ENCODE measurements at places on chromosomes 16 and 17.

DNA sequence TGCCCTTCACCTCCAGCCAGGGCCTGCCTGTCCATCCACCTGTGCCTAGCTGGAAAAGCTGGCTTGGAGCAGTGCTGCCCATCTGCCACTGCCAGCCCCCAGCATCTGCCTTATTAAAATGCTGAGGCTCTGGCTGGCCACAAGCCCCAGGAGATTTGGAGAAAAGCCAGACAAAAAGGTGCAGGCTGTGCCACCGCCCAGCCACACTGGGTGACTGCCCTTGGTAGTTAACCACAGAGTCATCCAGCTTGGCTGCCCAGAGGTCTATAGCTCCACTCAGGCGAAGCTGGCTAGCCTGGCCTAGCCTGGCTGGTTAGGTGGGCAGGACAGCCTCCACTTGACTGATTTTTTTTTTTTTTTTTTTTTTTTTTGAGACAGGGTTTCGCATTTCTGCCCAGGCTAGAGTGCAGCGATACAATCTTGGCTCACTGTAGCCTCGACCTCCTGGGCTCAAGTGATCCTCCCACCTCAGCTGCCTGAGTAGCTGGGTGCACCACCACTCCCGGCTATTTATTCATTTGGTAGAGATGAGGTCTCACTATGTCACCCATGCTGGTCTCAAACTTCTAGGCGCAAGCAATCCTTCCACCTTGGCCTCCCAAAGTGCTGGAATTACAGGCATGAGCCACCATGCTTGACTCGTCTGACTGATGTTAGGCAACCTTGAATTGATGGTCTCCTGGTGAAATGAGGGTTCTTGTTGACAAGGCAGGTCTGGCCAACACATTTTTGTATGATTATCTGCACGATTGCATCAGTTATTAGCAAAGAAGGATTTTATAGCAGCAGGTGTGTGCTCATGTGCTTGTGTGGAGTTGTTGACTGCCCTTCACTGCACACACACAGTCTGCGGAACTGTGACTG is 103.8 kb downstream of the RAB11FIP4 start:
- no peak for DNase-seq

GRCh38 chr17:4594931-4595684 is 10.8 kb downstream of the SMTNL2 start:
- DNase-seq: no peak

GRCh38 chr17:29016345-29017210 is 10.7 kb upstream of the SEZ6 start:
- DNase-seq: no peak

DNA sequence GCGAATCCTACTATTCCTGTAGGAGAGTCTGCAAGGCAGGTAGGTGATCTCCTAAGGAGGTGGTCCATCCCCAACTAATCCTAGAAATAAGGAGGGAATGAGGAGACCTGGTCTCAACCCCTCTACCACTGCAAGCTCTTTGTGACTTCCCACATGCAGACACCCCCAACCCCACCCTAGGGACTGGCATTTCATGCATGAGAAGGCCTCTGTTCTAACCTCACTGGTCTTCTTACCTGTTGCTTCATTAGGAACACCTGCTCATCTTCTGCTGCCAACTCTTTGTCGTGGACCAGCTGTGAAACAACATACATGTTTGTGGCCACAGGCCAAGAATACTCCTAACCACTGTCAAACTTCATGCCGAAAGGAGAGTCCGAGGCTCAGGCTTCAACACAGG is 22.6 kb downstream of the DYNC1LI2 start:
- no peak for DNase-seq

DNA sequence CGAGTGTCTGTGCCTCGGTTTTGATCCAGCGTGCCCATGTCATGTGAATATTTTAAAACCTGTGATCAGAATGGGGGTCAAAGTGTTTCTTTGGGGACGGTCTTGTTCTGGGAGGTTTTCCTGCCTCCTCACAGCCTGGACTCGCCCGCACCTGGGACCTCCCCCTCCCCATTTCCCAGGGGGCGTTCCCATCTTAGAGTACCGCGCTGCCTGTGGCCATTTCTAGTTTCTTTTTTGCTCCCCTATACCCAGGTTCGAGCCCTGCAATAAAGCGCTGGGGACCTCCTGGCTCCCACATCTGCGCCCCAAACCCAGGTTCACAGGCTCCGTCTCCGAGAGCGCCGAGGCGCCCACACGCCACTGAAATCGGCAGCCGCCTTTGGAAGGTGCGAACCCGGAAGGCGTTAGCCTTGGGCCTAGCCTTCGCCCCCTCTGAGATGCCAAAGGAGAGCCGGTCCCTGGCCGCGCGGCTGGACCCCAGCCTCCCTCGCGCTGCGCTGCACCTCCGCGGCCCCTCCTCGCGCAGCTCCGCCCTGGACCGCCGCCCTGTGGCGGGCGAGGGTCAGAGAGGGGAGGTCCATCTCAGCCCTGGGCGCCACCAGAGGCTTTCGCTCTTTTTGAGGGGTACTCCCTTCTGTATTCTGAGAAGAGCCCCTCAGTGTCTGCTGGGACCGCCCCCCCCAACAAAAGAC is 1.7 kb downstream of the KCNJ12 start:
- no peak for DNase-seq

DNA sequence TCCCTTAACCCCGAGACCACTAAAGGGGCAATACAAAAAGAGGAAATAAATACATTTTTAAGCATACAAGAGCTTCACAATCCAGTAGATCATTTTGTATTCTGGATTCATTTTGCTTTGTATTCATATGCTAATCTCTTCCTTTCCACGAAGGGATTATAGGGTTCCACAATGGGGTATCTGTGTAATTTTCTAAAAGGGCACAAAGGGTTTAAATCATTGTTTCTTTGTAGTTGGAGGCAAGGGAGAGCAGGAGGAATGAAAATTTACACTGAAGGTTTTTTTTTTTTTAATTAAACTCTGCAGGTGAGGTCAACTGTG is 592 bp upstream of the NUFIP2 start:
- DNase-seq: no peak

GRCh38 chr16:12791340-12791739 is 12.3 kb downstream of the CPPED1 start:
- DNase-seq: no peak

- DNase-seq: peak; percentile 86
These were observed at the start of gene ALDOA for GRCh38 chr16:30065102-30065942. ALDOA (plus strand) TSS chr16:30065760; CDS start chr16:30066898, 1,138 bp downstream.

DNA sequence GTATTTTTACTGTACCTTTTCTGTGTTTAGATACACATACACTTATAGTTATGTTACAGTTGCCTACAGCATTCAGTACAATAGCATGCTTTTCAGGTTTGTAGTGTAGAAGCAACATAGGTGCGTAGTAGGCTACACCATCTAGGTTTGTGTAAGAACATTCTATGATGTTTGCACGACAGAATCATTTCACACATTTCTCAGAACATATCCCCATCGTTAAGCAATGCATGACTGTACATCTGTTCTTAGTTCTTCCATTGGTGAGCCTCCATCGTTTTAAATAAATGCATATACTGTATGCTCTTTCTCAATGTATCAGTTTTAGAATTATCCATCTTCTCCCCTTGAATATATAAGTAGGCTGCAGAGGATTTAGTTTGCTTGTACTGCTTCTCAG is 122.6 kb downstream of the PITPNC1 start:
- no peak for DNase-seq

- peak; percentile 63 for DNase-seq
These were observed 35.8 kb downstream of the ST3GAL2 start for GRCh38 chr16:70402916-70403659.

- DNase-seq: no peak
These were observed 148.1 kb downstream of the SOCS1 start for GRCh38 chr16:11107780-11108465.

DNA sequence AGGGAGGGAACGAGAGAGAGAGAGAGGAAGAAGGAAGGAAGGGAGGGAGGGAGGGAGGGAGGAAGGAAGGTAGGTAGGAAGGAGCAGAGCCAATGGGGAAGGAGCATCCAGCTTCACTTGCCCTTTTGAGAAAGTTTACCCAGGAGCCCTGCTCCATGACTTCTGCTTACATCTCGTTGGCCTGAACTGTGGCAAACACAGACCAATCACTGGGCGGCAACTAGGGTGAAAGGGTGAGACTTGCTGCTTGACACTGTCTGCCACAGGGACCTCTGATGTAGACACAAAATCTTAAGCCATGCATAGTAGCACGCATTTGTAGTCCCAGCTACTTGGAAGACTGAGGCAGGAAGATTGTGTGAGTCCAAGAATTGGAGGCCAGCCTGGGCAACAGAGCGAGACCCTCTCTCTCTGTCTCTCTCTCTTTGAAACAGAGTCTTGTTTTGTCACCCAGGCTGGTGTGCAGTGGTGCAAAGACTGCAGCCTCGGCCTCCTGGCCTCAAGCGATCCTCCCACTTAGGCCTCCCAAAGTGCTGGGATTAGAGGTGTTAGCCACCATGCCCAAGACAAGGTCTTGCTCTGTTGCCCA is 19.5 kb upstream of the TUBG2 start:
- DNase-seq: no peak

DNA sequence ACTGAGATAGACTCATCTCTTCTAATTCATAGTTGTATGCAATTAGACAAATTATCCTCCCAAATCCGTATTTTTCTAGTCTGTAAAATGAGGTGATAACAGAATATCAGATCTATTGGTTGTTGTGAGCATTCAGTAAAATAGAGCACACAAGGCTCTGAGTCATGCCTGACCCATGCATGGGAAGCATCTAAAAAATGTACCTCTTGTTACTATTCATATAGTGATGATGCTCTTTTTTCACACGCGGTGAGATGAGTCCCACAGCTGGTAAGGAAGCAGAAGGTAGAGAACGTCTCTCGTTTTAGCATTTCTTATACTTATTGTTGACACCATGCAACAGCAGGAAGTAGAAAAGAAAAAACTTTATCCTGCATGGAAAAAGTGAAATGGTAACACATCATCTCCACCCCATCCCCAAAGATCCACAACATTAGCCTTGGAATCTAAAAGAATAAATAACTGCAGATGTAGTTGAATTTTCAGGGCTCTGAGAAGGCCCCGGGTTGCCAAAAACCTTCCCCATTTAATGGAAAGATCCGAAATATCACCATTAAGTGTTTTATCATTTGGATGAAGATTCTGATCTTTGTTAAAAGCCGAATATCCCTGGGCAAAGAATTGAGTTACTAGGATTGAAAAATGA is 215.6 kb downstream of the TMEM114 start:
- DNase-seq: no peak

- no peak for DNase-seq
These were observed 1.8 kb downstream of the CCDC42 start for GRCh38 chr17:8742819-8743218.

- no peak for DNase-seq
These were observed 8.0 kb downstream of the TMC6 start for GRCh38 chr17:78120537-78120936.

GRCh38 chr16:80852261-80852872 is 48.0 kb upstream of the CDYL2 start:
- peak; percentile 36 for DNase-seq

- no peak for DNase-seq
These were observed 2.3 kb upstream of the ARMC5 start for GRCh38 chr16:31456988-31457360.

- no peak for DNase-seq
These were observed 26.2 kb downstream of the IL21R start for GRCh38 chr16:27428026-27428785.

GRCh38 chr16:69709456-69710084 is 16.8 kb downstream of the NQO1 start:
- DNase-seq: peak; percentile 39

- peak; percentile 93 for DNase-seq
These were observed at the start of gene TBX6 for GRCh38 chr16:30091474-30092372. TBX6 (minus strand) TSS chr16:30091924; CDS start chr16:30091193, 731 bp downstream.

- DNase-seq: no peak
These were observed 81.0 kb downstream of the ATF7IP2 start for GRCh38 chr16:10466861-10467260.

DNA sequence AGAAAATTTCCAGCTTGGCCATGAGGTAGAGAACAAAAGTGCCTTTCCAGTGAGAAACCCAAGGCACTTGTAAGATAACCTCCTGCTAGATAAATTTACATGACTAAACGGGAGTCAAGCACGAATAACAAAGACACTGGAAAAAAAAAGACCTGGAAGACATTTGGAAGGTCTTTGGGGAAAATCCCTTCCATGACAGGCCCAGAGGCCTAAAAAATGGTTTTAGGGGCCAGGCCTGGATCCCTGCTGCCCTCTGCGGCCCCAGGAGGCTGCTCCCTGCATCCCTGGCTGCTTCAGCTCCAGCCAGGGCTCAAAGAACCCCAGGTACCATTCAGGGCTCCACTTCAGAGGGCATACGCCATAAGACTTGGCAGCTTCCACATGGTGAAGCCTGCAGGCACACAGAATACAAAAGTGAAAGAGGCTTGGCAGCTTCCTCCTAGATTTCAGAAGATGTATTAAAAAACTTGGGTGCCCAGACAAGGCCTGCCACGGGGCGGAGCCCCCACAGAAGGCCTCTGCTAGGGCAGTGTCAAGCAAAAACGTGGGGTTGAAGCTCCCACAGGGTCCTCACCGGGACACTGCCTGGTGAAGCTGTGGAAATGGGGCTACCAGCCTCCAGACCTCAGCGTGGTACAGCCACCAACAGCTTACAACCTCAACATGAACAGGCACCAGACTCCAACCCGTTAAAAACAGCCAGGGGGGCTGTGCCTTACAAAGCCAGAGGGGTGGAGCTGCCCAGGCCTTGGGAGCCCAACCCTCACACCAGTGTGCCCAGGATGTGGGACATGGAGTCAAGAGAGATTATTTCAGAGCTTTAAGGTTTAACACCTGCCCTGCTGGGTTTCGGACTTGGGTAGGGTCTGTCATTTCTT is 77.1 kb downstream of the SDK2 start:
- no peak for DNase-seq

DNA sequence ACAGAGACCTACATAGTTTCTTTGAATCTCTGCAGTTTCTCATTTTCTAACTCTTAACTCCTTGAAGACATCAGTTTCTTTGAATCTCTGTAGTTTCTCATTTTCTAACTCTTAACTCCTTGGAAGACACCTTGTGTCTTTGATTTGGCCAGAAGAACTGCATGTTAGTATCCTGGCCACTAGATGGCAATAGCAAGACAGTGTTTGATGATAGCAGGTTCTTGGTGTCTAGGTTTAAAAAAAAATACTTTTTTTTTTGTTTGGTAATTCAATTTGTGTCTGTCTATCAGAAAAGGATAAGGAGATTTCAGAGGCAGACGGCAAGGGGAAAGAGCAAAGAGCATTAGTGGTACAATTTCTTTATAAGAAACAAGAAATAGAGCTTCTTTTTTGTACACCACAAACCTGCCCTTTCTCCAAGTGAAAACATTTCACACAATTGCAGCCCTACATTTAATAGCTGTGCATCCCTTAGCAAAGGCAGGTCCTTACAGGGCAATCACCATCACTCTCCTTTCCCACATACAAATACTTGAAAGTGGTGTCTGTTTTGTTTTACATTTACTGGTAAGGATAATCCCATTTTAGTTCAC is 1324.9 kb upstream of the CDH8 start:
- DNase-seq: peak; percentile 1

- no peak for DNase-seq
These were observed 53.2 kb upstream of the TNRC6C start for GRCh38 chr17:77905266-77905665.
